Activated naive CD4-positive, alpha-beta T cell treated with anti-CD3 and anti-CD28 coated beads for 36 hours (primary cell): ENCODE measurements at places on chromosomes 6 and 20.

DNA sequence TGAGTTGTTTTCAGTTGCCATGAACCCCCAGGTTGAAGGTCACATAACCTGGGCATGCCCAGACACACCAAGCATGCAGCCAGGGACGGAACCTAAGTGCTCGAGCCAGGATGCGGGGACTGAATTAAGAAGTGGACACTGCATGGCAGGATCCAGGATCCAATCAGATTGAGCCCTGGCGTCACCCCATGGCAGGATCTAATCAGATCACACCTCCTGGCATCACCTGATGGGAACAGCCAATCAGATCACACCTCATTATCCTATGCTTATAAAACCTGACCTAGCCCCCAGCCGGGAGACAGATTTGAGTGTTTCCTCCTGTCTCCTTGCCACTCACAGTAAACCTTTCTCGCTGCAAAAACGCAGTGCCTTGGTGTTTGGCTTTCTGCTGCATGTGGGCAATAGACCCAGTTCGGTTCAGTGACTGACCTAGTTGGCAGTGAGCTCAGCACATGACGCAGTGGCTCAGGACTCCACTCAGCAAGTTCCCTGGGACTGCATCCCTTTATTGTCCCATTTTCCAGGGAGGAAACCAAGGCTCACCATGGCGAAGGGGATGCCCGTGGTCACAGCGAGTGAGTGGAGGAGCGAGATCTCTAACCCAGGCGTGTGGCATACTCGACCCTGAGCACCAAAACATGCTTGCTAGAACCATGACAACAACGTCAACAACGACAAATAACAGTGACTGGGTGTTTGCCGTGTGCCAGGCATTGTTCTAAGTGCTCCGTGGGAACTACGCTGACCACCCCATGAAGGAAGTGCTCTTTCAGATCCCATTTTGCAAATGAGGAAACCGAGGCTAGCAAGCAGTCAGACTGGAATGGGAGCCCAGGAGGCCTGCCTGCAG, 66.3 kb downstream of the RBM38 start:
- no peak for DNase-seq

DNA sequence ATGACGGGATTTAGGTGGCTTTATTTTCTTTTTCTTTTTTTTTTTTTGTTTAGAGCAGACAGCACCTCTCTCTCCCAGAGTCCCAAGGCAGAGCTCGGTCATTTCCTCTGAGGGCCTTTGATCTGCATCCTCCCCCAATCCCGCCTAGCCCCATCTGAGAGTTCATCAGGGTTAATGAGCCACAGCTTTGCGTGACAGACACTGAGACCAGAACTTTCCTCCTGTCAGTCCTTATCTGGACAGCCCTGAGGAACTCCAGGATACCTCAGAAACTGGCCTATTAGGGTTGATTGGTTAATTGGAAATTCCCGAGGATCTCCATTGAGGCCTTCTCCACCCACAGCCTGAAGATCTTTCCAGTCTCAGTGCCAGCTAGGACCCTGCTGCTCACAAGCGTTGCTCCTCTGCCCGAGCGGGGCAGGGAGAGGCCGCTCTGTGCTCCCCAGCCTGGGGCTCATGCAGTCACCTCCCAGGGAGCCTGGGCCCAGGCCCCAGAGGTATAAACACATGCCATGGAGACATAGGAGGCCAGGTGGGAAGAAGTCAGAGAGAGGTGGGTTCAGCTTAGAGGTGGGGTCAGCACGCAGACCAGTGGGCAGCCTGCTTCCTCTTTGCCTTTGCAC, 1.4 kb upstream of the LRRN4 start:
- DNase-seq, result no peak

- DNase-seq, result no peak
Observed at GRCh38 chr6:150053450-150053849, 15.5 kb downstream of the ULBP3 start.

DNA sequence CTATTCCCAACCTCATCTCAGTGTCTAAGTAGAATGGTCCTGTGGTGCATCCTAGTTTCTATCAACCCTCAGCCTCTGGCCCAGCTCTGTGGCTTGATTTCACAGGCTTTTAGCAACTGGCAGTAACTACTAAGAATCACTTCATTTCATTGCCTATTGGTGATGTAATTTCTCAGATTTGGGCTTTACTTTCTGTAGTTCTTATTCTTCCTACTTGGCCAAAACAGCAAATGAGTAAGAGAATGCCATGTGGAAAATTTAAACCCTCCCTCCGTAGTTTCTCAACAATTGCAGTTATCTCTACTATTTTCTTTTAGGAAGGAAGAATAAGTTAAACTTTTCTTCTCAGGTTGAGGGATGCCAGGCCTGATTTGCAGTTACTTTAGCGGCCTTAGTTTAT, 387.3 kb downstream of the CDKAL1 start:
- DNase-seq, result no peak

- no peak for DNase-seq
Observed at GRCh38 chr20:6819599-6819998, 52.1 kb downstream of the BMP2 start.

DNA sequence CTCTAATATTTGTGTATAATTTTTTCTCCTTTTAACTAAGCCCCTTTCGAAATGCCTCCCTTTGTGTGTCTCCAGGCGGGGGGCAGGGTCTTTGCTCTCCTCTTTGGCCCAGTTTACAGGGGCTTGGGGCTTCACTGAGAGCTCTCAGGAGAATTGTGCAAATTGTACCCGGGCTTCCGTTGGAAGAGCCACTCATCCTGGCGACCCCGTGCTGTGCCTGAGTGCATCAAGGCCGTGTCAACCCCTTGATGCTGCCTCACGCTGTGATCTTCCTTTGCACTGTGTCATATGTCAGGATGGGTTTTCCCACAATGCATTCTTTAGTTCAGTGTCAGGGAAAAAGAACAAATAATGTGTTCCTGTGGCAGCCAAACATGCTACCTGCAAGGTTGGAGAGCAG, 118.0 kb upstream of the POU3F2 start:
- DNase-seq, result no peak

- DNase-seq, result no peak
Observed at GRCh38 chr6:45892696-45893245, 122.9 kb downstream of the CLIC5 start.

DNA sequence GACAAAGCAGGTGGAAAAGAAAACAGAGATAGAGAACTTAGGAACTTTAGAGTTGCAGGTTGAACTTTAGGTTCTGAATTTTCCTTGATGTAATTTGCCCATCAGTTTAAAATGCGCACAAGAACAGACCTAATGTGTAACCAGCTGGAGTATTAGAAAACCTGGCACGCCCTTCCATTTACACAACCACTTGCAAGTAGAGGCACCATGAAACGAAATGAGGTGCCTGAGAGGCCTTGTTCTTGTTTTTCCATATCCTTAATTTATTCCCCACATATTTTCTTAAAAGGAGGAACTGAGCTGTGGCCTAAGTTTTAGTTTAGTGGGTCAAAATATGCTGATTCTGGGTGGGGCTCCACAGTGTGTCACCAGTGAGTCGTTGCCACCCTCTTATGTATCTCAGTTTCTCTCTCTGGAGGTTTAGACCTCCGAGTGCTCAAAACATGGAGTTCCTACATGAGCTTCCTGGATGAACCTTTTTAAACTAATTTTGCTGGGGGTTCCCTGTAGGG, 17.2 kb upstream of the IL22RA2 start:
- no peak for DNase-seq

DNA sequence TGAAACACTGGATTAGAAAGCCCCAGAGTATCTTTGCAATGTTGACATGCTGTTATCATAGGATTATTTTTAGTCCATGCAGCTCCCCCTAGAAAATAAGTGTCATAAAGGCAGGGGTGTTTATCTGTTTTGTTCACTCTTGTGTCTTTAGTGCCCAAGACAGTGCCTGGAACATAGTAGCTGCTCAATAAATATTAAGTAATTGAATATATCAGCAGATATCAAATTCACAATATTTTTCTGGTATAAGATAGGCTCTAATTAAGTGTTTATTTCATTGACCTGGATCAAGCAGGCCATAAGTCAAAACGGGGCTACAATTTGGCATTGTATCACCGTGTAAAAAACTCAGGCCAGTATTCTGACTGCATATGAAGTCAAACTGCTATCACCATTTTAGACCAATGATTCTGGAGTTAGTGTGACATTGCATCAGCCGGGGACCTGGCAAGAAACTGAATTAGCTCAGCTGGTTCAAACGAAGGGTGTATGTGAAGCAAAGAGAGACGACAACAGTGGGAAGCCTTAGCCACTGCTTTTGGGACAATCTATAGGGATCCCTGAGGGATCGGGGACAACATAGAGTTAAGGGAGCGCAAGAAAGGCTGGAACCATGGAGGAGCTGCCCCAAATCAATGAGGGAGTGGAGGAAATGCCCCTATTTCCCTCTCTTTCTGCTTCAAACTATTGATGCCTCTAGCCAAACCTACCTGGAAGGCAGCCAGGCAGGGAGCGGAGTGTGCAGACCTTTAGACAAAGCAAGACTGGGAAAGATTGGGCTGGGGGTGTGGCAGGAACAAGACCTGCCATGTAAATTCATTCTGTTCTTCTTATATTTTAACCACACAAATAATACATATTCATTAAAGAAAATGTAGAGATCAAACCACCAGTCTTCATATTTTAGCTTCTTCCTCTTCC, 112.2 kb downstream of the PLEKHG1 start:
- no peak for DNase-seq

- no peak for DNase-seq
Observed at GRCh38 chr6:31575952-31576685, 754 bp downstream of the TNF start.

GRCh38 chr6:132819405-132820161, 5.2 kb downstream of the RPS12 start:
- no peak for DNase-seq

- no peak for DNase-seq
Observed at GRCh38 chr6:148446681-148447080, 104.0 kb downstream of the SASH1 start.

DNA sequence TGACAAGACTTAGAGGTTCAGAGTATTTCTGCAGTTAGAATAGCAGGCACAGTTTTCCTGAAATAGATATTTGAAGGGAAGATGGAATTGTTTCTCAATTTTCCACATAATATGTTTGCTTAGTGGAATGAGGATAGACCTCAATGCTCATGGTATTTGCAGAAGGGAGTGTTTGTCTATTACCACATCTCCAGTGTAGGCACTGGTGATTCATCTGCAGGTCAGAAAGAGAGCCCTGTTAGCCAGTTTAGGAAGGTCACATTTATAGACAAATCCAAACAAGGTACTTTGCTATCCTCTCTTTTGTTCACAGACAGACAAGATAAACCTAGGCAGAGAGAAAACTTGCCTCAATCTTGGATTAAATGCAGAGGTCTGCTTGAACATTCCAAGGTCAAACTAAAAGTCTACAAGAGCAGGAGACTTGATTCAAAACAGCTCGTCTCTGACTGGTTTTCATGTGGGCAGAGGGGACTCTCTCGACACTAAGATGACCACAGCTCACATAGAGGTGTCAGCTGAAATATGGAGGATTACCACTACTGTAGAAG, 22.8 kb downstream of the ISM1 start:
- no peak for DNase-seq

GRCh38 chr6:159061805-159062563, 17.2 kb upstream of the TAGAP start:
- DNase-seq, result peak; percentile 62

GRCh38 chr6:48744948-48745347, 634.0 kb upstream of the PTCHD4 start:
- no peak for DNase-seq

DNA sequence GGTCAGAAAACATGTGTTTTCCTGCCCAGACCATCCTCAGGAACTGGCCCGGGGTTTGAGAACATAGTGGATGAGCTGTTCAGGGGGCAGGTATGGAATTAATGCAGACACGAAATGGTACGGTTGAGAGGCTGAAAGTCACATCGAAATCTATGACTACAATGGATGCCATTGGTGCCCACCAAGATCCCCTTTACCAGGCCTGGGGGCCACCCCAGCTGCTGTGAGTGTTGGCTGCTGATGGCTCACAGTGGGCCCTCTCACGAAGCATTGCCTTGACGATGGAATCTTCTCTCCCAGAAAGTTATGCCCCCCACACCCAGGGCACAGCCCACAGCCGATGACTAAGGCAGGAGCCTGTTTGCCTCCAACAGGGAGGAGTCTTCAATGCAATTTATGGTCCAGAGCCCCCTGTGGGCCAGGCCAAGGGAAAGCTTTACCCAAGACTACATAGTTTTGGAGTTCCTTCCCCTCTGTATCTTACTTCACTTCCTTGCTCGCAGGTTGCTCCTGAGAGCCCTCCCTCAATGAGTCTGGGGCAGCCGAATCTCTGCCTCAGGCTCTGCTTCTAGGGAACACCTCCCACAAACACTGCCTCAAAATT, 92.6 kb downstream of the BFSP1 start:
- no peak for DNase-seq

- no peak for DNase-seq
Observed at GRCh38 chr20:52748990-52749389, 223.2 kb upstream of the TSHZ2 start.

- DNase-seq, result no peak
Observed at GRCh38 chr20:53597030-53597482, 3.4 kb upstream of the ZNF217 start.

DNA sequence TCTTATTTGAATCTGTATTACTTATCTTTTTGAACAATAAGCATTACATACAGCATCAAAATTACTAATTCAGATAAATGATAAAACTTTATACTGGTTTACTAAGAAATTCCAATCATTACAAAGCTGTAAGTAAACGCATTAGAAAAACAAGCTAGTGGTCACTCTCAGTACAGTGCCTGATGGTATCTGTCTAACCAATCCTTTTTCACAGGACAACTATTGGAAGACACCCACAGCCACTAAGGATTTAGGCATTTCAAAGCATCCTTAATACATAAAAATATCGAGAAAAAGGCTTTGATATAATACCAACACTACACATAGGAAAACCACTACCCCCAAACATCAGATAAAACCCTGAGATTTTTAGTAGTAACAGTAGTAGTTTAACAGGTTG, 2.6 kb downstream of the CD164 start:
- DNase-seq, result no peak

- DNase-seq, result no peak
Observed at GRCh38 chr6:11917951-11918738, 94.0 kb upstream of the HIVEP1 start.

DNA sequence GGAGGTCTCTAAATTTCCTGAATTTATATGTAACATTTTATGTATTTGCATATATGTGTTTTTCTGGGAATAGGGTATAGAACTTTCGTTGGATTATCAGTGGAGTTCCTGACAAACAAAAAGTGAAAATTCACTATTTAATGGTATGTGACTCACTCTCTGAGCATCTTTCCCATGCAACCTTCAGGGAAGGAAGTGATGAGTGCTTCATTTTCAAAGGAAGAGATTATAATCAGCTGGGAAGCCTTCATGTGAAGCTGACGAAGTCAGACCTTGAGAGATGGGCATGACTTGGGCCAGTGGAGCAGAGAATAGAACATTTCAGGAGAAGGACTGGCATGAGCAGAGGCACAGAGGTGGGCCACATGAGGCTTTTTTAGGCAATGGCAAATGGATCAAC, 72.7 kb downstream of the FAXC start:
- no peak for DNase-seq
